ENCODE measurements at places on chromosomes 4 and X. TPM values are rescaled to one million over a fixed set of nuclear protein-coding genes. Genes with fewer than 3 reads are reported as not detected.

The AFM gene
- total RNA-seq: not detected

The OTC gene
- total RNA-seq: not detected

The WNK3 gene
- 0.15 TPM for total RNA-seq

The HSFX3 gene
- total RNA-seq: not detected

The ENPEP gene
- 0.02 TPM for total RNA-seq

DNA sequence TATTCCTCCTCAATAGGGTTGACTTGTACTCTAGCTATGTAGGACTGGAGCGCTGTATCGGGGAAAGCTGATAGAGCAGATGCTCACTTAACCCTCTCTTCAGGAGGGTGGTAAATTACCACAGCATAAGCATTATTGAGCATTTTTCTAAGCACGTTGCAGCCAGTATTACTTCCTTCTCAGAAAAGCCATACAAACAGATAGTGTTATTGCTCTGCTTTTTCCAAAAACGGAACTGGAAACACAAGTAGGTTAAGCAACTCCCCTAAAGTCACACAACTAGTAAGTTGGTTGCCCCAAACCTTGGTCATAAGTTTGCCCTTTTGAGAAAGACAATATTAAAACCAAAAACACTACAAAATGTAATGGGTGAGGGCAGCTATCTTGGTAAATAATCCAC lies 73.9 kb downstream of the REELD1 start:
- no peak for DNase-seq

- no peak for DNase-seq
Observed at GRCh38 chr4:142954415-142954814, 108.3 kb upstream of the INPP4B start.

- no peak for DNase-seq
Observed at GRCh38 chrX:7112071-7112470, 35.4 kb upstream of the STS start.

DNA sequence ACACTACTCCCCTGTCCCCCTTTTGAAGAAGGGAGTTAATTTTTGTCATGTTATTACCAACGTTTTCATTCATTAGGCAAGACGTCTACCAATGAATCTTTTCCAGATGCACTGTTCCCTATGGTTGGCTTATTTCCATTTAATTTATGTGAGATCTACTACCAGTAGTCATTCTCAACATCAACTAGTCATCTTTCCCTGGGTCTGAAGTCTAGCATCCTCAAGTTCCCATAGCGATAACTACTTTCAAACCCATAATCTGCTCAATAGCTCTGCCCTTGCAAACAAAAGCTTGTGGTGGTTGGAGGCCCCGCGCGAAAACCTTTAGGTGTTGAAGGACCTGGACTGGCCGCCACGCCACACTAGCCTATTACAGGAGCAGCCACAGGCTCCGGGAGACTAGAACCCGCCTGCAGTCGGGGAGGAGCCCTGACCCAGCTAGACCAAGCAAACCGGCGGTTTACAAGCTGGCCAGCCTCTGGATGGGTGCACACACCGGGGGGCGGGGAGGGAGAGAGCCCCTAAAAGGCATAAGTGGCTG lies 746 bp downstream of the PPAT start:
- DNase-seq: peak; percentile 43

DNA sequence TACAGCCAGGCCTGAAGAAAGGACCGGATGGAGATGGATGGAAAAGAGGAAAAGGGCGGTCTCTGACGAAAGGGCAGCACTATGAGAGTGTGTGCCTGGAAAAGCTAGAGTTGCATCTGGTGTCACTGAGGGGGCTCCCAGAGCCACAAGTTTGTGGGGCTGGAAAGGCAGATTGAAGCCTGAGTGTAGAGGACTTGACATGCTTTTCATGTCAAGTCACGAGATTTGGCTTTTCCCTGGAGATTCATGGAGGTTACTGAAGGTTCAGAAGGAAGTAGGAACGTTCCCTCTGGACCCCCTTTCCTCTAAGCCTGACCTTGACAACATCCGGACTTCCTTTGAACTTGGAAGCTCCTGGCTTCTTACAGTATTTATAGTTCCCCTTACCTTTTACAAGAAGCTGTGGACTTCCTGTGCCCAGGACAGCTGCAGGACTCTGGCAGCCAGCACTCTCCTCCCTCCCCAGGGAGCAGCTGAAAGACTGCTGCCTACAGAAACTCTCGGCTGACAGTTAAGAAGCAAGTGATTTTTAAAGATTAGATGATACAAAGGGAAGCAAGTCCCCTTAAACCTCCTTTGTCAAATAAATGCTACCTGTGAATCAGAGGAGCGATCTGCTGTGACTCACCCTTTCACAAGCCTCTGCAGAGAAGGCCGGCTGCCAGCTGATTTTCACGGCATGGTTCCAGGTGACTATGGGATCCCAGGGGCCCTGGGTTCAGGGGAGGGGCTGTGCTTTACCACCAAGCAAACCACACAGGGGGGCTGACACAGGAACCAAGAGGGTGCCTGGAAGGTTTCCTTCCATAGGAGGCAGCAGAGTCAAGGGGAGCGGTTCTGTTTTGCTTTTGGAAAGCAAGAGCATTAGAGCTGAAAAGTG lies 72.9 kb upstream of the STIM2 start:
- no peak for DNase-seq

DNA sequence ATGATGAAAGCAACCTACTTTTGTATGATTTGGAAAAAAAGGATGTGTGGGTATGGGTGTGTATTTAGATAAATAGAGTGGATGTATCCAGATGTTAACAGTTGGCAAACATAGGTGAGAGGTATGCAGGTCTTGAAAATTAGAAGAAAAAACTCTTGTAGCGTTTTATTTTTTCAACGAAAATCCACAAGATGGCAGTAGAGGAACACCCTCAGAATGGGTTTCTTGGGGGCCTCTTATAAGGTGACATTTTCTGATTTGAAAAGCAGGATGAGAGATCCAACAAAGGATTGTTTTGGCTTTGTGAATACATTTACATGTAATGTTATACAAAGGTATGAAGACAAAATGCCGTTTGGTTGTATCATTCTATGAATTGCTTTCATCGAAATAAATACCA lies 68.3 kb downstream of the FMR1NB start:
- peak; percentile 6 for DNase-seq

GRCh38 chr4:1201851-1202525 lies 29.6 kb upstream of the SPON2 start:
- peak; percentile 92 for DNase-seq

DNA sequence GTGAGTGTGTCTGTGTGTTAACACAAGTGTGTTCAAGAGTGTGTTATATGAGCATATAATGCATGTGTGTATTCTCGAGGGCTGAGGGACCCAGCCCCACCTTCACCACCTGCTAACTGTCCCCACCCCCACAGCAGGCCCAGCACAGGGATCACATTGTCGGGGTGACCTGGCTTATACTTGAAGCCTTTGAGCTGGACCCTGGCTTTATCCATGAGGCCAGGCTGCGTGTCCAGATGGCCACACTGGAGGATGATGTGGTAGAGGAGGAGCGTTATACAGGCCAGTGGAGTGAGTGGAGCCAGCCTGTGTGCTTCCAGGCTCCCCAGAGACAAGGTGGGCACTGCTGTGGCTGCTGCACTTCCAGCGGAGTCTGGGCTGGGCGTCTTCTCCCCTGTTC lies 7.6 kb downstream of the IL9R start:
- DNase-seq: no peak

Data from activated CD4-positive, alpha-beta T cell treated with anti-CD3 and anti-CD28 coated beads, Interleukin-2, amount 10 ng/mL, durations not matched to agents 7 days and 5 days (primary cell).